GM12891 (cell line): ENCODE measurements at places on chromosomes 16 and 17.
A peak's percentile ranks its signal among the peaks of the same experiment; 100 is the strongest.

- DNase-seq = peak; percentile 58
These were observed 1.3 kb upstream of the ZNF768 start for GRCh38 chr16:30527635-30528178.

DNA sequence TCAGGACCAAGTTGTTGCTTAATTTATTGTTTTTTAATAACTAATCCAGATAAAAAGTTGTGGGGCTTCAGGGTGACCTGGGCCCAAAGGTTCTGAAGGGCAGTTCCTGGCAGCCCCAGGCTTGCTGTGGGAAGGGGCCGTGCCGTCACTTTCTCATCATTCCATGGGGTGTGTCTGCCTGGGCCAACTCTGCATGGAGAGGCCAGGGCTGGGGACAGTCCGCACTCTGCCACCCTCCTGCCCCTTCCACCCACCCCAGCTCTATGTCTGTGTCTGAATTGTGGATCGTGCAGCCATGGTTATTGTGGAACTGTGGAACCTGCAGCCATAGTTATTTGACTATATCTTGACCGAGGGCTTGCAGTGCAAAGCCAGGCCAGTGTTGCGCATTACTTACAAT is 4.0 kb downstream of the LIMD2 start:
- no peak for DNase-seq

- no peak for DNase-seq
These were observed 23.2 kb downstream of the MAP3K14 start for GRCh38 chr17:45293413-45294211.

GRCh38 chr17:34892461-34893249 is 68.6 kb downstream of the CCT6B start:
- peak; percentile 37 for DNase-seq

GRCh38 chr17:36608794-36609497 is 7.6 kb downstream of the MRM1 start:
- no peak for DNase-seq

DNA sequence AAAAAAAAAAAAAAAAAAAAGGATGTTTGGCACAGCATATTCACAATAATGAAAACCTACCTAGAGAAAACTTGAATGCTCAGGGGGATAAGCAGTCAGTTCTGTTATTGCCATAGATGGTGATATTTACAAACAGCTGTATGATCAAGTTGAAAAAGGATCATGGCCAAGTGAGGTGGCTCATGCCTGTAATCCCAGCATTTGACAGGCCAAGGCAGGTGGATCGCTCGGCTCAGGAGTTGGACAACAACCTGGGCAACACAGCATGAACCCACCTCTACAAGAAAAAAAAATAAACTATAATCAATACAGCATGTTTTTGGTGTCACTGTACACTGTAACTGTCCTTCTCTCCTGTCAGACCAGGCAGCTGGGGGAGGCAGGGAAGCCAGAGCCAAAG is 19.1 kb downstream of the ANKS3 start:
- no peak for DNase-seq

- no peak for DNase-seq
These were observed 323.0 kb downstream of the KCNJ2 start for GRCh38 chr17:70492368-70492767.

DNA sequence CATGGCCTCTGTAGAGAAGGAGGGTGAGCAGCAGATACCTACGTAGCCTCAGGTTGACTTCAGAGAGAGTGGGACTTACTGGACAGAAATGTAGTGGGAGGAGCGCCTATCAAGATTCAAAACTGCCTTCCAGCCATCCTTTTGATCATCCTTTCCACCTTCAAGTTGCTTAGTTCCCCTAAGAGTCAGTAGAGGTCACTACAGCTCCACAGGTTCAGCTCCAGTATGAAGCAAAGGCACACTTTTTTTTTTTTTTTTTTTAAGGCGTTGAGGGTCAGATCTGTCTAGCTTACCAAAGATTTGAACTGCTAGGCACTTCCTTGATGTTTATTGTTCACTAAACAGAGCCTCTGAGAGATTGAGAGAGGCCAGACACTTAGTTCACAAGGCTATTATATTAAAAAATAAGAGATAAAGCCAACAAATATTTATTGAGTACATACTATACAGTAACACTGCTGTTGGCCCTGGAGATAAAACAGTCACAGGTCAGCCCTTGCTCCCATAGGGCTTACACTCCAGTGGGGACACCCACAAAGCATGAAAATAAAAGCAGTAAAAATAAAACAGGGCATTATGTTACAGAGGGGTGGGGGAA is 3.1 kb downstream of the RNF227 start:
- peak; percentile 50 for DNase-seq

GRCh38 chr17:59668816-59669215 is 38.4 kb downstream of the PTRH2 start:
- no peak for DNase-seq

- DNase-seq = no peak
These were observed 208.2 kb downstream of the C16orf78 start for GRCh38 chr16:49581630-49582298.

- DNase-seq = no peak
These were observed 51.2 kb downstream of the SKAP1 start for GRCh38 chr17:48378708-48379392.

DNA sequence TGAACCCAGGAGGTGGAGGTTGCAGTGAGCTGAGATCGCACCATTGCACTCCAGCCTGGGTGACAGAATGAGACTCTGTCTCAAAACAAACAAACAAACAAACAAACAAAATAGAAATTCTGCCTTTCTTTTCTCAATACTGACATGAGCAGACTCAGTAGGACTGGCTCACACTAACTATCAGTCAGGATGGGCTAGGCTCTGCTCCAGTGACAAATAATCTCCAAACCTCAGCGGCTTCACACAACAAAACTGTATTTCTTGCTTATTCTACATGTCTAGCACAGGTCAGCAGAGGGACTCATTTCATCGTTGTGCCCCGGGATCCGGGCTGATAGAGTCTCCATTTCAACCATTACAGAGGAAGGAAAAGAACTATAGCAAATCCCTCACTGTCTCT is 26.5 kb upstream of the N4BP1 start:
- no peak for DNase-seq

- no peak for DNase-seq
These were observed 2.2 kb upstream of the TMEM94 start for GRCh38 chr17:75454193-75454592.

DNA sequence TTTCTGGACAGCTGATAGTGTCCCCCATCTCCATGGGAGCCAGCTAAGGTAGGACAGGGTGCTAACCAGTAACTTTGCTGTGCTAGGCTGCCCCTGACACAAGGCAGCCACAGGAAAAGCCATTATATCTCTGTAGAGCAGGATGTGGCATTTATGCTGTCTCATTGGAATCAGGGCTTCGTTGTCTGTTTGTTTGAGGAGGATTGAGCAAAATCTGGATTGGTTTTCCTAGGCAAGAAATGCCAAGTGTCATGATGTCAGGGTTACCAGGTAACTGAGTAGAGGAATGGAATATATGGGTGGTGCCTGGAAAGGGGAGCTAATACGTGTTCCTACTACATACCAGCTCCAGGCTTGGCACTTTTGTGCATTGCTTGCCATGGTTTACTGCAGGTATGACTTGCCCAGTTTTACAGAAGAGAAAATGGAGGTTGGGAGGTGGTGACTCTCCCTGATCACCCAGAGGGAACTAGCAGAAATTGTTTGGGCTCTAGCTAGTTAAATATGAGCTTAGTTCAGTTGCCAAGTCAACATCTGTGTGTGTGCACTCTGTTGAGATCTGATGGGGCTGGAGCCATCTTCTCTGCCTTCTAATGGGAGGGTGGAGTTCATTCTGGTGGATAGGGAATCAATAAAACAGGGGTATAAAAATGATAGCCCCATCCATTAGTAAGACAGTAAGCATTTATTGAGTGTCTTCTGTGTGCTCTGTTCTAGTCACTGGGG is 33.9 kb downstream of the GNAO1 start:
- DNase-seq = no peak

- no peak for DNase-seq
These were observed 43.8 kb downstream of the PGS1 start for GRCh38 chr17:78422267-78422605.

DNA sequence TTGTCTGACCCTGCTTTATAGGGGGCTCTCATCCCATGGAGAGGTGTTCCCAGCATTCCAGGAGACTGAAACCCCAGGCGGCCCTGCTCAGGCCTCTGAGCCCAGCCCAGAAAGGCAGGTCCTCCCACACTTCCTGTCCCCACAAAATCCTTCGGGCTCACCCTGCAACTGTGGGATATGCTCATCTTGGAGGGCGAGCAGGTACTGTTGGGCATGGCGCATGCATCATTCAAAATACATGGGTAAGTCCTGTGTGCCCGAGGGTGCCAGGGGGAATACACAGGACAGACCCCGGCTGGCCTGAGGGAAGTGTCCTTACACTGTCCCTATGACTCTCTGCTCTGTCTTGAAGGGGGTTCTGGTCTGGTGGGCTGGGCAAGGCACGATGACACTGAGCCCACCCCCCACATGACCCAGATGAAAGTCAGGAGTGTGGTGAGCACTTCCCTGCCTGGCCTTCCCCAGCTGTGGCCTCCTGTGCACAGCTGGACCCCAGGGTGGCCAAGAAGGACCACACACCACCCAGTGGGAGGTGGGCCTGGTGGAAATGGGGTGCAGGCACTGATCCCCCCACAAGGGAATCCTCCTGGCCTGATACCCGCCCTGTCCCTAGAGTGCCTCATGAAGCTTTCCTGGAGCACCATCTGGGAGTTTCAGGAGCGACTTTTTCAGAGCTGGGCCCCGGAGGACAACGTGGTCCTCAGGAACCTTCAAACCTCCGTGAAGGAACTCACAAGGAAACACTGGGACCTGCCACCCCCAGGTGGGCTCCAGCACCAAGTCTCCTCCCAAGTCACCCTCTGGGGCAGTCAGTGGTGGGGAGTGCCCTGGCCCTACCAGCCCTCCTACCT is 46.7 kb downstream of the USP22 start:
- DNase-seq = no peak

GRCh38 chr16:51272420-51272819 is 121.3 kb upstream of the SALL1 start:
- no peak for DNase-seq

GRCh38 chr16:53937161-53937880 is 233.4 kb downstream of the FTO start:
- no peak for DNase-seq

- no peak for DNase-seq
These were observed 16.5 kb upstream of the ZNF750 start for GRCh38 chr17:82856361-82856760.

DNA sequence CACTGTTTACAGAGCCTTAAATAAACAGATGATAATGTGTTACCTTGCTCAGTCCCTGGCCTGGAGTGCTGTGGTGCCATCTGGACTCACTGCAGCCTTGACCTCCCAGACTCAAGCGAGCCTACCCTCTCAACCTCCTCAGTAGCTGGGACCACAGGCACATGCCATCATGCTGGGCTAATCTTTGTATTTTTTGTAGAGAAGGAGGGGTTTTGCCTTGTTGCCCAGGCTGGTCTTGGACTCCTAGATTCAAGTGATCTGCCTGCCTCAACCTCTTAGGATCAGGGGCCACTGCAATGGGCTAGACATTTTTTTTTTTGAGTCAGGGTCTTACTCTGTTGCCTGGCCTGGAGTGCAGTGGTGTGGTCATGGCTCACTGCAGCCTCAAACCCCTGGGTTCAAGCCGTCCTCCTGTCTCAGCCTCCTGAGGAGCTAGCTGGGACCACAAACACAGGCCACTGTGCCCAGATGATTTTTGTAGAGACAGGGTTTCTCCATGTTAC is 5.0 kb upstream of the NAGLU start:
- DNase-seq = no peak

GRCh38 chr16:918068-918467 is 52.7 kb downstream of the LMF1 start:
- DNase-seq = no peak

DNA sequence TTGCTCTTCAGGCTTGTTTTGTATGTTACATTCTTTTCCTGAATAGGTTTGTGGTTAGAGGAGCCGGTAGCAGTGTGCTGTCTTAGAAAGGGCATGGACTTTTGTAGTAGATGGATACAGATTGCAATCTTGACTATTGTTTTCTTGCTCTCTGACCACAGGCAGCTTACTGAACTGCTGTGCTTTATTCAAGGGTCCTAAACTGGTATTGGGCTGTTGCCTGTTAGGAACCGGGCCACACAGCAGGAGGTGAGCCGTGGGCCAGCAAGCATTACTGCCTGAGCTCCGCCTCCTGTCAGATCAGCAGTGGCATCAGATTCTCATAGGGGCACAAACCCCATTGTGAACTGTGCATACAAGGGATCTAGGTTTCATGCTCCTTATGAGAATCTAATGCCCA is 373.9 kb downstream of the CPPED1 start:
- no peak for DNase-seq

GRCh38 chr16:64282181-64282580 is 839.7 kb downstream of the CDH11 start:
- no peak for DNase-seq

DNA sequence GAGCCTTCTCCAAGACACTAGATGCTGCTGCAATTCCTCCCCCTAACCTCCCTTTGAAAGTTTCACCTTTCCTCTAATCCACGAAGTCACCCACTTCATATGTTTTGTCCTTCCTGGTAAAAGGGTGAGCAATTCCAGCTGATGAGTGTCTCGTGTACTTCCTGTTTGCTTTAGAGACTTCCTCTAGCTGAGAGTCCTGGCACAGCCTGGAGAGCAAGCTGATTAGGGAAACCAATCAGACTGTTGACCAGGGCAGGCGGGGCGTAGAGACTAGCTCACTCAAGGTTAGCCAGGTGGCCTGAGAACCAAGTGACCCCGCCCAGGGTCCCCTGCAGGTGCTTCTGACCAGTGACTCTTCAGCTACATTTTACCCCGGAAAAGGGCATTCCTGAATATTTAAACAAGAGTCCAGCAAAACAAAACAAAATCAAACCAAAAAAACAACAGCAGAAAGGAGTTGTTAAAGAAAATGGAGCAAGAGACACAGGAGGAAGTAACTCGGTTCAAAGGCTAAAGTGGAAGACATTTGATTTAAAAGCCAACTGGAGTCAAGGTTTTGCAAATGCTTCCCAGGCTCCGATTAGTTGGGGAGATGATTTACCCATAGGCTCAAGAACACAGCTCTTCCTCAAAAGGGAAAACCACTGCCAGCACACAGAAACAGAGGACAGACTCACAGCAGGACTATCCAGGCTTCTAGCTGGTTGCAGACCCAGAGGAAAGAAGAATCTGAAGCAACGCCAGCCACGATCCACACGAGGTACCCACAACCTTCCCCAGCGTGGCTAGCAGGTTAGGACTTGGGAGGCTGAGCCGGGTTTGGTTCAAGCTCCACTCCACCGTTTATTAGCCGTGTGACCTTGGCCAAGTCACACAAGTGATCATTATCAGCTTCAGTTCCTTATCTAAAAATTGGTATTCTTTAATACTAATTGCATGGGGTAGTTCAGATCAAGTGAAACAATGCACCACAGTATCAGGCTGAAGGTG is 13.4 kb downstream of the HSPB9 start:
- DNase-seq = no peak

GRCh38 chr17:80166446-80166845 is 3.4 kb upstream of the CARD14 start:
- DNase-seq = no peak

DNA sequence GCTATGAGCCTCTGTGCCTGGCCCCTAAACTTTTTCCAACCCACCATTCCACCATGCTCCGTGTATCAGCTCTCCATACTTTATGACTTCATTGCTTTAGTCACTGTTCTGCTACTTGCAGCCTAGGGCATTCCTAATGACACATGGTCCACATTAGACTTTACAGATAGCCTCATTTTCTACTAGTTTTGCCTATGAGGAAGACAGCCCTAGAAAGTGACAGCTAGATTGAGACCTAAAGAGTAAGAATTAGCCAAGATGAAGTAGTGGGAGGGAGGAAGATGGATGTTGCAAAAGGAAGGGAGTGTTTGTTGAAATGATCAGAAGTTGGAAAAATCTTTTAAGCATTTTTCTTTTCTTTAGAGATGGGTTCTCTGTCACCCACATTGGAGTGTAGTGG is 11.0 kb downstream of the C16orf54 start:
- DNase-seq = no peak
